Activated CD4-positive, alpha-beta T cell treated with anti-CD3 and anti-CD28 coated beads for 36 hours (primary cell): ENCODE measurements at places on chromosomes 11 and 22.

GRCh38 chr11:74462631-74463030 lies 4.7 kb downstream of the KCNE3 start:
- DNase-seq = no peak

GRCh38 chr11:34855021-34855753 lies 61.0 kb downstream of the APIP start:
- DNase-seq = no peak

DNA sequence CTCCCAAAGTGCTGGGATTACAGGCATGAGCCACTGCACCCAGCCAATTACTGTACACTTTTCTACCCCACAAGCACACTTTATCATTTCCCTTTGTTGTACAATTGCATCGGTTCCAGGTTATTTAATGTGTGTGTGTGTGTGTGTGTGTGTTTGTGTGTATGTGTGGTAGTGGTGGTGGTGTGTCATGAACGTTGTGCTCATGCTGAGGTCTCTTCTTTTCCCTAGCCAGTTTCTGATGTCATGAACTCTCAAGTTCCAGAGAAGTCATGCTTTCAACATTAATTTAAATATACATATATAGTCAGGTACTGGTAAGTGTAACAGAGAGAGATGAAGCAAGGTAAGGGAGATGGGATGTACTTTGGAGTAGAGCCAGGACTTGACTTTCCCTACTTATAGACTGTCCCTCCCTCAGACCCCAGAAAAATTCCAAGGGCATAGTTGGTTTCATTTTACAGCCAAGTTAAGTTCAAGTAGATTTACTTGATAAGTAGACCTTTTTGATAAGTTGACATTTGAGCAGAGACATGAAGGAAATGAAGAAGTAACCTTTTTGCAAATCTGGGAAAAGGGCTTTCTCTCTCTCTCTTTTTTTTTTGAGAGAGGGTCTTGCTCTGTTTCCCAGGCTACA lies 42.7 kb downstream of the WEE1 start:
- no peak for DNase-seq

GRCh38 chr11:110968348-110969062 lies 256.3 kb upstream of the ARHGAP20 start:
- no peak for DNase-seq

- no peak for DNase-seq
These were observed 951.1 kb downstream of the LRRC4C start for GRCh38 chr11:40508303-40508702.

GRCh38 chr11:125274774-125275173 lies 110.2 kb downstream of the PKNOX2 start:
- no peak for DNase-seq

GRCh38 chr11:68844801-68845200 lies 3.1 kb upstream of the CPT1A start:
- DNase-seq = no peak

- DNase-seq = no peak
These were observed 40.3 kb upstream of the PGR start for GRCh38 chr11:101169944-101170343.

GRCh38 chr11:115645631-115646317 lies 141.6 kb upstream of the CADM1 start:
- no peak for DNase-seq

GRCh38 chr22:37259540-37260029 lies 15.5 kb upstream of the RAC2 start:
- peak; percentile 55 for DNase-seq

DNA sequence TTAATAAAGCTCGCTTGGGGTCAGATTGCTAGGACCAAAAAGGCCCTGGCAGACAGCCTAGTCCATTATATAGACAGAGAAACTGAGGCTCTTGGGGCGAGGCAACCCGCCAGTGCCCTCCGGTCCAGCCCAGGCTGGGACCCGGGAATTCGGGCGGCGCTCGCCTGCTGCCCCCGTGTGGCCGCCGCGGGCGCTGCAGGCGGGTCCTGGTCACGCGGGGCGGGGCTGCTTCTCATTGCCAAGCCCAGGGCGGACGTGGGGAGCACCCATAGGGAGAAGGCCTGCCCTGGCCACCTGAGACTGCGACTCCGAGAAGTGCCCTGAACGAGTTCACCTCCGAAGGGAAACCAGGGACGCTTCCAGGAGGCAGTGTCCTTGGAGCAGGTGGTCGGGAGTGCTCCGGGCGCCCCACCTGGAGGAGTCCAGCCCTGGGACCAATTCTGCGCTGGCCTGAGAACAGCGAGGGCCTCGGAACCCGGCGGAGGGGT lies 36.0 kb upstream of the CSNK1E start:
- peak; percentile 79 for DNase-seq

DNA sequence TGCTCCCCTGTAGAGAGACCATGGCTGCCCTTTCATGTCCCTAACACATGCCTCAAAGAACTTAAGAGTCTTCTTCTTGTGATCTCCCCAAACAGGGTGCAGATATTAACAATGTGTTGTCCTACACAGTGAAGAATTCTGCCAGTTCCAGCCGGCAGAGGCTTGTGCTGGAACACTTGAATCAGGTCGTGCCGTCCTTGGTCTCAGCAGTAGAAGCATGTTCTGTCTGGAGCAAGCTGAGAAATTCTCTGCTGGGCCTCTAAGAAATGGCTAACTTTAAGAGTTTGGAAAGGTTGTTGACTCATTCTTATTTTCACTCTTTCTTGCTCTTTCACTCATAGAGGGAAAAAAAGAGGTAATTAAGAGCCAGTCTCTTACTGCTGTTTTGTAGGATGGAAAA lies 71.1 kb upstream of the SLC25A18 start:
- no peak for DNase-seq
